Sciatic nerve (tissue), 2 donors: ENCODE measurements at places on chromosomes 11 and 22. TPM values are rescaled to one million over a fixed set of nuclear protein-coding genes. Genes with fewer than 3 reads are reported as not detected.

- DNase-seq, result peak; percentile 36
These were observed 50.2 kb downstream of the IGF2 start for GRCh38 chr11:2088746-2089535.

DNA sequence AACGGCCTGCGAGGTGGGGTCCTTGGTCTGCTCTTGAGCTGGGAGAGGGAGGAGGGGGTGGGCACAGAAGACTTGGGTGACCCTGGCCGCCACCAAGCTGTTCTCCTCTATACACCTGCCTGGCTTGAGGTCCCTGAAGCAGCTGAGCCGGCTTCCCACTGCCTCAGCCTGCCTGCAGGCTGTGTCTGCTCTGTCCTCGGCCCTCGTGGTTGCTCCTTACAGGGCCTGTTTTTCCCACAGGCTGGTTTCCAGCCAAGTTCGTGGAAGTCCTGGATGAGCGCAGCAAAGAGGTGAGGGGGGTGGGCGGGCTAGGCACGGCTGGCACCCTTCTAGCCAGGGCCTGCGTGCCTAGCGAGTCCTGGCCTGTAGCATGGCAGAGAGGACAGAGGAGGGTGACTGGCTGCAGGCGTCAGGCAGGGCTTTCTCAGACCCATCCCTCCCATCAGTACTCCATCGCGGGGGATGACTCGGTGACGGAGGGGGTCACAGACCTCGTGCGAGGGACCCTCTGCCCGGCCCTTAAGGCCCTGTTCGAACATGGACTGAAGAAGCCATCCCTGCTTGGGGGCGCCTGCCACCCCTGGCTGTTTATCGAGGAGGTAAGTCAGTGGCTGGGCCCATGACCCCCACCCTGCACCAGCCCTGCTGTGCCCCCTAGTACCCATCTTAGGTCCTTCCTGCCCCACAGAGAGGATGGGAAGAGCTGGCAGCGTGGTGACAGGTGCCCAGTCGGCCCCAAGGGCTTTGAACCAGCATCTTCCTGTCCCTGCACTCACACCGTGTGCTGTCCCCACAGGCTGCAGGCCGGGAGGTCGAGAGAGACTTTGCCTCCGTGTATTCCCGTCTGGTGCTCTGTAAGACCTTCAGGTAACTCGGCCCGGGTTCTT is 37.7 kb downstream of the SGSM3 start:
- DNase-seq, result peak; percentile 53

GRCh38 chr11:10476342-10476741 is 21.3 kb downstream of the AMPD3 start:
- no peak for DNase-seq

DNA sequence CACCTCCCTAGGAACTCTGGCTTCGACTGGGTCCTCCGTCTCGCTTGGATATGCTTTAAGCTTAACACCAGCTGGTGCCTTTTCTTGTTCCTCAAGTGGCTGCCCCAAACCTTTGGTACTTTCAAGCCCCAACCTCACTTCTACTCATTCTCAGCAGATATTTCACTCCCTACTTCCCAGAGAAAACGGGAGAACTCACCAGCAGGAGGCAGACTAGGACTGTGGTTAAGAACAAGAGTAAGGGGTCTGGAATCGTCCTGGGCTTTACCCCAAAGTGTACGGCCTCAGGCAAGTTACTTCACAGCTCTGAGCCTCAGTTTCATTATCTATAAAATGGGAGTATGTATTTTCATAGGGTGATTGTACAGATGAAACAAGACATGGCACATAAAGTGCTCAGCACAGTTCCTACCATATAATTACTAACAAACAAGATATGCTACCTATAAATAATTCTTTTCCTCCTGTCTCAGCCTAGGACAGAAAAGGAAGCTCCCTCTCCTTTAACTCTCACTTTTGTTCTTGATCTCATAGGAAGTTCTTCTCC is 37.8 kb downstream of the PAMR1 start:
- DNase-seq, result peak; percentile 68

GRCh38 chr11:9573775-9574621 is 528 bp downstream of the WEE1 start:
- peak; percentile 71 for DNase-seq

DNA sequence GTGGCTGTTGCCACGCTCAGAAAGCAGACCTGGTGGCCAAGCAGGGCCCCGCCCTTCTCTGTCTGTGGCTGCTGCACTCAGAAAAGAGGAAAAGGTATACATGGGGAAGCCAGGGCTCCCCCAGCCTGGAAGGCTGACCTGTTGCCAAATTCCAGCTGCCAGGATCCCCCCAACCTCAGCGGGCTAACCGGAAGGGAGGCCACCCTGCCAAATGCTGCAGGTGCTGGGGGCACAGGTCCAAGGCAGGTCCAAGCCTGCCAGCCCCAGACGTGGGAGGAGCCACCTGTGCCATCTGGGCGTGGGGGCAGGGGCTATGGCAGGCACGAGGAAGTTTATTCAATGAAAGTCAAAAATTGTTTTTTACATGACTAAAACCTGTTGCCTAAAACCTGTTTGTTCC is 2.6 kb downstream of the NPTXR start:
- DNase-seq, result no peak

Gene MIAT
- 2.7 TPM for total RNA-seq

GRCh38 chr22:48703265-48703941 is 1124.3 kb downstream of the BRD1 start:
- no peak for DNase-seq

DNA sequence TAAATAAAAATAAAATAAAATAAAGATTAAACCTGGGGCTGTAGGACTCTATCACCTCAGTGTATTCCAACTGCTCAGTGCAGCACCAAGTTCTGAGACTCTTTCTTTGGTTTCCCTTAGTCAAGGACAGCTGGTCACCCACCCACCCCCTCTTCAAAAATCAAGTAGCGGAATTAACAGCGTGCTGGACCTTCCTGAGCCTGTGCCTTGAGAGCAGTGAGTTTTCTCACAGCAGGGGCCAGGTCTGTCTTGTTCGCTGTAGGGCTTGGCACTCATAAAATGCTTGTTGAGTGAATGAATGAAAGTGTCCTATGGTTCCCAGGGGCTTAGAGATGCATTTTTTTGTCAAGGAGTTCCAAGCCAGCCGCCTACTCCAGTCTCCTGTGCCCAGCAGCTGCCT is 2.9 kb upstream of the ALX4 start:
- no peak for DNase-seq

Gene RAG1
- 0.67 TPM for total RNA-seq

- no peak for DNase-seq
These were observed 48.7 kb downstream of the SYTL2 start for GRCh38 chr11:85762226-85762625.

Gene RAB39A
- total RNA-seq, result 2.3 TPM

Gene DERL3
- total RNA-seq, result 2.7 TPM

GRCh38 chr11:64542172-64543125 is 48.6 kb upstream of the SLC22A12 start:
- DNase-seq, result no peak

DNA sequence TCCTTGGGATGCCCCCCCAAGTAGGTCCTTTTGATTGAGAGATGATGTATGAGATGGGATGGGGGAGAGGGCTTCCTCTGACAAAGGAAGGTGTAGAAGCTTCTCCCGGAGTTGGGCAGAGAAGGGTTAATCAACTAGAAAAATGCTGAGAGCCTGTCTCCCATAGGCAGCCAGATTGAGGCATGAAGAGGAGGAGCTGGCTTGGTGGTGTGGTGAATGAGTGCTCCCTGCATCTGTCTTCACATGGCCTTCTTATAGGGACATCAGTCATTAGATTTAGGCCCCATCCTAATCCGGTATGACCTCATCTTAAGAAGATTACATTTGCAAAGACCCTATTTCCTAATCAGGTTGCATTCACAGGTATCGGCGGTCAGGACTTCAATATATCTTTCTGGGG is 61.1 kb downstream of the NFAM1 start:
- no peak for DNase-seq

Gene SMIM35
- not detected for total RNA-seq

- peak; percentile 69 for DNase-seq
These were observed 495 bp downstream of the HYOU1 start for GRCh38 chr11:119056421-119056999.

DNA sequence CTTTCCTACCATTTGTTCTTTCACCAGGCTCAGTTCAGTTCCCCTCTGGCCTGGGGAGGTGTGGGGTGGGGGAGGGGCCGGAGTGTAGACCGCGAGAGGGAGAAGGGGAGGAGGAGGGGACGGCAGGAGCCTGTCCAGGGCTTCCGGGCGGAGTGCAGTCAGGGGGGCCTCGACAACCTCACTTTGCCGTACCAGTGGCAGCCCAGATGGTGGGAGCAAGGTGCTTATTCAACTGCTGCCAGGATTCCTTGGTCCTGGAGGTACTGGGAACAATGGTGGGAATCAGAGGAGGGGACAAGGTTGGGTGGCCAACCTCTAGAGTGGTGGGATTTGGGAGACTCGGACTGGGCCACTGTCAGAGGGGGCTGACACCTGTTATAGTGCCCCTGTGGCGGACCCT is 1.2 kb downstream of the BACE1 start:
- peak; percentile 40 for DNase-seq

- no peak for DNase-seq
These were observed 21.9 kb downstream of the SUN2 start for GRCh38 chr22:38733724-38734381.

Gene RIMBP3B
- total RNA-seq, result not detected

- no peak for DNase-seq
These were observed 3.6 kb downstream of the RIN1 start for GRCh38 chr11:66332371-66333219.

GRCh38 chr11:103744496-103745153 is 291.8 kb upstream of the DDI1 start:
- no peak for DNase-seq

GRCh38 chr11:19380375-19380774 is 139.6 kb upstream of the E2F8 start:
- no peak for DNase-seq

DNA sequence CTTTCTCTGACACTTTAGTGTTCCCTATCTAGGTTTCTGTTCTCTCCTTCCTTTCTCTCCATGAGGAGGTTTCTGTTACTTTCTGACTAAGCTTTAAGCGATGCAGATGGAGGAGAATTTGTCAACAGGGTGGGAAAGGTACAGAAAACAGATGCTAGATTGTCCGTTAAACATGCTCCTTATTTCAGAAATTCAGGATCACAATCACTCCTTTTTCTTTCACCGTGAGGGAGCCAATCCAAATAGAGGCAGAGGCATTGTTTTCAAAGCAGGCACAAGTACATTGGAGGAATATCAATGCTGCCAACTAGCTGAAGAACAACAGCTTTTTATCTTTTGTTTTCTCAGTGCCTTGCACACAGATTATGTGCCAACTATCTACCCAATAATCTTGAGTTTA is 215.7 kb upstream of the FOLH1 start:
- DNase-seq, result no peak

DNA sequence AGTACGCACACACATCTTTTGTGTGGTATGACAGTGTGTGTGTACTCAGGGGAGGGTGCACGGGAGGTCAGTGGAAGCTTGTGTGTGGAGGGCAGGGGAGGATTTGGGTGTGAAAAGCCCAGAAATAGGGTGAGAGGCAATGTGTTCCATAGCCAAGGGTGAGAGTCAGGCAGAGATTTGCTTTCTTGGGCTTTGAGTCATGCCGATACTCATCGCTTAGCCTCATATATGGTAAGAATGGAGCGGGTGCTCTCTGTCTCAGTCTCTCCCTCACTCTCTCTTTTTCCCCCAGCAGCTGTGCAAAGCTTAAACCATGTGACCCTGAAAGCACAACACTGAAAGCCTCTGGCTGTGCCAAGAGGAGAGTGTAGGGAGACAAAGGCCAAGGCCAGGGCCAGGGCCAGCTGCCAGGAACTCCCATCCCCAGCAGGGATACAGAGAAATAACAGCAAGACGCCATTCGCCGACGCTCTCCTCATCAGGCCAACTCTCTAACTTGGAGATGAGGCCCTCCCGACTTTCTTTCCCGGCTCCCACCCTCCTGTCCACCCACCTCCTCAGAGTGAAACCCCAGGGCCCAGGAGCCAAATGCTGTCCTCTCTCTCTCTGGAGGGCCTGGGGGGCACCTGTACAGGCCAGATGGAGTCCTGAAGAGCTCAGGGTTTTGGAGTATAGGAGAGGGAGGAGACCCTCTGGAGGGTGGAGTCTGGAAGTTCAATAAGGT is 20.3 kb upstream of the MICAL3 start:
- DNase-seq, result peak; percentile 80

GRCh38 chr22:38941488-38941987 is 15.9 kb upstream of the APOBEC3A start:
- no peak for DNase-seq

DNA sequence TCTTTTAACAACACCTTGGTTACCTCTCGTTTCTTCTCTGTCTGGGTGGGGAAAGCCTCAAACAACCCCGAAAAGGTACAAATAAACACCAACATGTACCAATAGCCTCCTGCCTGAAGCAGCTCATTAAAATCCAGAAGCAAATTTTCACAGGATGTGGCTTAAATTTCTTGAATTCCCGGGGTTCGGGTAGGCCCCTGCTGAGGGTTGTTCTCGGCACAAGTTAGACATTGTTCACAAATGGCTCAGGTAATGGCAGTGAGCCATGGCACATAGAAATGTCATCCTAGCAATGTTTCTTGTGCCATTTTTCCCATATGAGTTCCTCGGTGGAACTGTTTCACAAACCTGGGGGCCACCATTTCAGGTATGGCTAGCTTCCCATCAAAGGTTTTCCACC is 19.7 kb upstream of the GLYATL1 start:
- no peak for DNase-seq

DNA sequence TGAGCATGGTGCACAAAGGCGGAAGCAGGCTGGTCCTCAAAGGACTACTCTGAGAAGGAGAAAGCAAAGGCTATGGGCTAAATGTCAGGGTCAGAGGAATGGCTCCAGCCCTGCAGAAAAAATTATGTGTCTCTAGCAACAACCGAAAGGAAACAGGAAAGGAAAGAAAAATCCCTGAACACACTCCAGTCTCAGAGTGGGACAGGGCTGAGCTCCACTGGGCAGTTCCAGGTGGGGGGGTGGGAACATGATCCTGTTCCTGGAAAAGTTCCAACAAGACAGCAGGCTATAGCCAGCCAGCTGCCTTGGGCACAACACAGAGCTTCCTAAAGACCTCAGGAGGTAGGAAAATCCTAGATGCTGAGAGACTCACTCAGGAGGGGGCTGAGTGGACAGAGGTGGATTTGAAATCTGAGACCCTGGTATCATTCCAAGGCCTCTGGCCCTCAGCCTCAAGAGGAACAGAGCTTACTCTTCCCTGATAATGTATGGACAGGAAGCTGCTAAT is 1088.2 kb downstream of the TBC1D22A start:
- no peak for DNase-seq

GRCh38 chr22:39685336-39686177 is 115.0 kb downstream of the CACNA1I start:
- DNase-seq, result no peak

- no peak for DNase-seq
These were observed 35.1 kb downstream of the FLI1 start for GRCh38 chr11:128728767-128729587.

- no peak for DNase-seq
These were observed 8.4 kb downstream of the FAM83F start for GRCh38 chr22:40002935-40003715.

Gene TRIM48
- total RNA-seq, result not detected

Gene MPZL3
- total RNA-seq, result 2.7 TPM
